IMR-90 (cell line): ENCODE measurements at places on chromosomes 4 and X. TPM values are rescaled to one million over a fixed set of nuclear protein-coding genes. Genes with fewer than 3 reads are reported as not detected.
A peak's percentile ranks its signal among the peaks of the same experiment; 100 is the strongest.

The SPANXA1 gene
- not detected in 2 replicates for polyA plus RNA-seq

The ARR3 gene
- polyA plus RNA-seq = not detected in 2 replicates

DNA sequence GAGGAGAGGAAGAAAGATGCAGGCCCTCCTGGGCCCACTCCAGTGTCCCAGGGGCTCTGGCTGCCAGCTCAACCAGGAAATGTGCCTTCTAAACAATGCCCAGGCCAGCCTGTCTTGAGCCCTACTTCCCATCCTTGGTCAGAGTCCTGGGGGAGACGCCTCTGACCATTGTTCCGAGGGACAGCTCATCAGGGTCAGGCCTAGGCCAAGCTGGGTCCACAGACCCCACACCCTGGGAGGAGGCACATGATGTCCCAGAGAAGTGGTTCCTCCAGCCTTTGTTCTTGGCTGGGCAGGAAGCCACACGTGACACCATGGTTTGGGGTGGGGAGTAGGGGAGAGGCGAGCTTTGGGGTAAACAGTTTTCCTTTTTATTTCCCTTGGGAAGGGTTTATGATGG, 102.5 kb downstream of the EFNB1 start:
- no peak for DNase-seq

DNA sequence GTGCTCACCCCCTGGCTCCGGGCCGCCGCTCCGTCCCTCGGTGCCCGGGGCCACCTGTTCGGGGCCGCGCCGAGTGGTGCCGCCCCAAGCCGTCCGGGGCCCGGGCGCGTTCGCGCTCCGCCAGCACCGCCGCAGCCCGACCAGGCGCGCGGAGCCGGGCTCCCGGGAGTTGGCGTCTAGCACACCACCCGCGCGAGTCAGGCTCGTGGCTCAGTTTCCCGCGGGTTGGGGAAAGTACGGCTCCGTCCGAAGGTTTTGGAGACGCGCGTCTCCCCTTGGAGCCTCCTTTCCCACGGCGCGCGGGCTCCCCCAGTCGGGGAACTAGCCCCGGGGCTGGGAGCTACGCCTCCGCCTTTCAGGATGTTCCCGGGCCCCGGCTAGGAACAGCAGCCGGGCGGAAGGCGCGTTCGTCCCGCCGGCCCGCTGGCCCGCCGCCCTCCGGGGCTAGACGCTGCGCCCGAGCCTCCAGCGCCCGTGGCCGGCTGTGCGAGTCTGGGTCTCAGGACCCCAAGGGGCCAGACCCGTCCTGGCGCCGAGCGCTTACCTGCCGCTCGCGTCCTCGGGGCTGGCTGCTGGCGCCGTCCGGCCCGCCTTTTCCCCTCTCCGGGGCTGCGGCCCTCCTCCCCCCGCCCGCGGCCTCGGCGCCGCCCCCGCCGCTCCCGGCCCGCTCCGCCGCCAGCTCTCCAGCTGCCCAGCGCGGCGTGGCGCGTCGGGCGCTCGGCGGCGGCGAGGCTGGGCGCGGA, at the start of gene ADGRG2:
Gene ADGRG2, minus strand, starts transcription at position 571 of the 743 bp plus-strand sequence. CDS start 53,634 bp downstream, outside the sequence.
- DNase-seq = peak; percentile 11

- peak; percentile 72 for DNase-seq
Measured at GRCh38 chr4:107853444-107854355, 29.0 kb downstream of the SGMS2 start.

- no peak for DNase-seq
Measured at GRCh38 chr4:36815536-36815935, 429.0 kb upstream of the NWD2 start.

DNA sequence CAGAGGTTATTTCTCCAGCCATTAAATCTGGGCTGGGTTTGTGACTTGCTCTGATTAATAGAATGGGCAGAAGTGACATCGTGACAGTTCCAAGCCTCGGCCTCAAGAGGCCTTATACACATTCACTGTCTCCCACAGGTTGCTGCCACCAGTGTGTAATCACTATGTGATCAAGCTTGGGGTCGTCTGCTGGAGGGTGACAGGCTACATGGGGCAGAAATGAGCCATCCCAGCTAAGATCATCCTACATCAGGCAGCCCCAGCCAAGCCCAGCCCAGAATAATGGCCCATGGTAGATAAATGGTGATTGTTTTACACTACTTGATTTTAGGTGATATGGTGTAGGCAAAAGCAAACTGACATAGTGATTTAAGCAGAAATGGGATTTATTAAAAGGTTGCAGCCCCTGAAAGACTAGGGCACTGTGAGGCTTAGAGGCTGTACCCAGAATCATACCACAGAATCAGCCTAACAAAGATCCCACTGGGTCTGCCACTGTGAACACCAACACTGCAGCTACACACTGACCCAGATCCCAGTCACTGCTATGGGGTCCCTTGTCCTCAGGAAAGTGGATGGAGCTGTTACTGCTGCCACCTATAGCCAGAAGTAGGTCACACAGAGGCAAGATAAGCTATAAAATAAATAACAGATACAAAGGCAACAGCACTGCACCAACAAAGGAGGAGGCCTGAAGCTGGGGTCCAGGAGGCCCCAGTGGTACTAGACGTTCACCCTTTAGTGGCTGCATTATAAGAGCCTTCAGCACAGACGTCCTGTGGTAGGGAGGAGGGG, 159.6 kb upstream of the RBPJ start:
- DNase-seq = no peak

DNA sequence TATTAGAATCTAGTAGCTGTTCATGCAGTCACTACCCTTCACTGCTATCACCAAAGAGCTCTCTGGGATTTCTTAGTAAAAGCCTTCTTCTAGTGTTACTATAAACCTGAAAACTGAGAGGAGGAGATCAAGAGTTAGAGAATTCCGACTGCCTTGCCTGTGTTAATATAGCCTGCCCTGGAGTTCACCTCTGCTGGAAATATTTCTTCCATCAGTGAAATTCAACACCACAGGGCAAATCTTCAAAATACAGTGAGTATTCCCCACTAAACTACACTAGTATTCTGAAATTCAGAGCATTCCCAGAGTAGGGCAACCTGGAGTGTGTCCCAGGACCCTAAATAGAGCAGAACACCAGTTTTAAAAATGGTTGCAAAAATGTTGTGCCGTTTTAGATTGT, 301.1 kb downstream of the ARHGAP24 start:
- DNase-seq = peak; percentile 45

- no peak for DNase-seq
Measured at GRCh38 chr4:81562093-81562492, 90.4 kb upstream of the RASGEF1B start.
